RPMI7951 (cell line): ENCODE measurements at places on chromosomes 5 and 9. TPM values are rescaled to one million over a fixed set of nuclear protein-coding genes. Genes with fewer than 3 reads are reported as not detected.

The STKLD1 gene
- 1.5 and 1.7 TPM in 2 replicates for total RNA-seq

The LCN6 gene
- total RNA-seq = not detected in 2 replicates

The RNF44 gene
- 1.6 and 2.5 TPM in 2 replicates for total RNA-seq

The OR1Q1 gene
- total RNA-seq = not detected in 2 replicates

The GABRA1 gene
- not detected in 2 replicates for total RNA-seq

The C8G gene
- not detected in 2 replicates for total RNA-seq

The CORO2A gene
- 1.3 TPM in 2 replicates for total RNA-seq

The PCDHA9 gene
- total RNA-seq = not detected in 2 replicates

The CDX1 gene
- 0.24 and 0.98 TPM in 2 replicates for total RNA-seq

The ADGRD2 gene
- not detected in 2 replicates for total RNA-seq

The ARHGEF37 gene
- total RNA-seq = 0.24 and 0.29 TPM in 2 replicates

The NDUFS4 gene
- total RNA-seq = 141 and 148 TPM in 2 replicates

The ZNF608 gene
- total RNA-seq = 15.9 TPM in 2 replicates

DNA sequence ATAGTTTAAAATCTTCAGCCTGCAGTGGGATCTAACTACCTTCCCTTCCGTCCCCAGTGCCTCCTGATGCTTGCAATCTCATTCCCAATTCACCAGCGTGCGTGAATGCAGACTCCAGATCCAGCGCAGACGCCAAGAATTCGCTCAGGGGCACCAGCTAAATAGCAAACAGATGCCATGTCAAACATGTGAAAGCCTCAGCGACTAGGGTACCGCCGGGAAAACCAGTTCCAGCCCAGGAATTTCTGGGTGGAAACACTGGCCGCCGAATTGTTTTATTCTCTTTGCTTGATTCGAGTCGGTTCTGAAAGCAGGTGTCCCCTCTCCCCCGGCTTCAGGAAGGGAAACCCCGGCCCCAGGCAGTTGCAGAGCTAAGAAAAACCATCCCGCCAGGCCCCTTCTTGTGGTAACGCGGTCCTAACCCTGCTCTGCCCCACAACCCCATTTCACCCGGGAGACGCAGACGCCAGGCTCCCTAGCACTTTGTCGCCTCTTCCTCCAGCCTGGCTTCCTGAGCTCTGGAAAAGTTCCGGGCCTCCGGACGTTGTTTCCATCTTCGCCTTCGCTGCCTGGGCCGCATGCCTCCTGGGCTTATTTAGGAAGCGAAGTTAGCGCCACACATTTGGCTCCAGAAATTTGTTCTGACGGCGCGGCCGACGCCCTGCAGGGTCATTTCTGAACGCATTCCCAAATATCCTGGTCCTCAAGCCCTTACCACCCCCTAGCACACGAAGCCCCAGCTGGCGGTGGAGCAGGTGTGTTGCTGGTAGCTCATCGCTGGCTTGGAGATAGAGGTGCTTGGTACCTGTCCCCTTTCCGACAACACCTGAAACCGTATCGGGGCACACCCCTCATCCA, 665 bp upstream of the LVRN start:
- peak; percentile 57 for DNase-seq

- DNase-seq = no peak
Measured at GRCh38 chr9:131017067-131017466, 8.1 kb downstream of the LAMC3 start.

DNA sequence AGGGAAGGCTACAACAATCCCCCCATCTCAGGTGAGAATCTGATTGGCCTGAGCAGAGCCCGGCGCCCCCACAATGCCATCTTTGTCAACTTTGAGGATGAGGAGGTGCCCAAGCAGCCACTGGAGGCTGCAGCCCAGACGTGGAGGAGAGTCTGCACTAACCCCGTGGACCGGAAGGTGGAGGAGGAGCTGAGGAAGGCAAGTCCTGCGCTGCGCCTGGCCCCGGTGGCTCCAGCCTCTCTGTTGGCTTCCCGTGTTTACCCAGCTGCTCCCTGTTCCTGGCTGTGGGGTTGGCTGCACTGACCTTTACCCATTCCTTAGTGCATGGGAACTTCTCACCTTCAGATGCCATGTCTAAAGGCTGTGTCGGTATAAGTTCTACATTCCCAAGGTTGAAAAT, 11.0 kb upstream of the CEL start:
- DNase-seq = no peak

GRCh38 chr5:134053840-134054338, 49.1 kb upstream of the VDAC1 start:
- DNase-seq = peak; percentile 55

GRCh38 chr5:66697796-66698564, 101.8 kb downstream of the MAST4 start:
- DNase-seq = no peak

DNA sequence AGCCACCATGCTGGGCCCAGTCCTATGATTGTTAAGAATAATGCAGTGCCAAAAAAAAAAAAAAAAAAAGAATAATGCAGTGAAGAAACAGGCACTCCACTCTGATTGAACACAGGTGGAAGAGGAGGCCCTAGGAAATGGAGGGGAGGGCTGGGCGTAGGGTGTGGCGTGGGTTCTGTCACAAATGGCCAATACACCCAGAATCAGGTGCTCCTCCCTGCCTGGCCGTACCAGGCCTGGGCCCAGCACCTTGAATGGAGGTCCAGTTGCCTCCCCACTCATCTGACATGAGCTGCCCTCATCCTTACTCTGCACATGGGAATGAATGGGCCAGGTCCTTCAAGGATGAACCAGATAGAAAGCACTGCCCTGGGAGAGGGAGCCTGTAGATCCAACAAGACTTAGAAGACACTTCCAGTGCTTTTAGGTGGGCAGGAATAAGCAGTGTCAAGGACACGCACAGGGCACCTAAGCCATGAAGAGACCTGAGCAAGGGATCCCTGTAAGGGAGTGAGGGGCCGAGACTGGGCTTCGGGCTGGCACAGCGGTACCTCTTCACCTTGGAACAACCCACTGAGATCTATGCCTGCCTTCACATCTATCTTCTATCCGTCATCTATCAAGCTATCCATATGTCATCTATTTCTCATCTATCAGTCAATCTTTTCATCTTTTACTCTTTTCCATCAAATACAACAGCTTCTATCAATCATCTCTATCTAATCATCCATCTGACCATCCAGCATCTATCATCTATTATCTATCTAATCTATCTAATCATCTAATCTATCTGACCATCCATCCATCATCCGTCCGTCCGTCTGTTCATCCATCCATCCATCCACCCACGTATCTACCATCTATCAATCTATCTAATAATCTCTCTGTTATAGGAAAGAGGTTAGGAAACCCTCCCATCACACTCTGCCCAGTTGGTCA, 15.9 kb downstream of the NINJ1 start:
- DNase-seq = no peak

GRCh38 chr9:16401701-16402100, 468.8 kb downstream of the BNC2 start:
- no peak for DNase-seq

- DNase-seq = no peak
Measured at GRCh38 chr5:11130131-11130530, 369.1 kb upstream of the DAP start.

- no peak for DNase-seq
Measured at GRCh38 chr5:86570427-86571083, 47.2 kb upstream of the COX7C start.

- no peak for DNase-seq
Measured at GRCh38 chr9:131731644-131732043, 8.2 kb downstream of the RAPGEF1 start.

DNA sequence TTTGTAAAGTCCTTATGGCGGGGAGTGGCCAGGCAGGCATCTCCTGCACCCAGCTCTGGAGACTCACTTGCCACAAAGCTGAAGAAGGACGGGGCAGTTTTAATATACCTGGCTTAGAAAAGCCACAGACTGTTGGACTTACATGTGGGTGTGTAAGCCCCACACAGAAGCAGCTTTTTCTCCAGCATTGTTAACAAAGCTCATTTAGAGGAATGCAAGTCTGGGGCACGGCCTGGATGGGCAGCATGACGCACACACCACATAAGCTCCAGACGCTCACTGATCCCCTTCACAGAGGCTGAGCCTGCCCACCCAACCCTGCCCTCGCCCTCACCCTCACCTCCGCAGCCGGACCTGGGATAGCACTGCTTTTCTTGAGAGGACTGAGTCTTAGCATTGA, 58.0 kb upstream of the PDE8B start:
- no peak for DNase-seq

GRCh38 chr5:64790210-64790609, 21.5 kb downstream of the CWC27 start:
- DNase-seq = no peak

DNA sequence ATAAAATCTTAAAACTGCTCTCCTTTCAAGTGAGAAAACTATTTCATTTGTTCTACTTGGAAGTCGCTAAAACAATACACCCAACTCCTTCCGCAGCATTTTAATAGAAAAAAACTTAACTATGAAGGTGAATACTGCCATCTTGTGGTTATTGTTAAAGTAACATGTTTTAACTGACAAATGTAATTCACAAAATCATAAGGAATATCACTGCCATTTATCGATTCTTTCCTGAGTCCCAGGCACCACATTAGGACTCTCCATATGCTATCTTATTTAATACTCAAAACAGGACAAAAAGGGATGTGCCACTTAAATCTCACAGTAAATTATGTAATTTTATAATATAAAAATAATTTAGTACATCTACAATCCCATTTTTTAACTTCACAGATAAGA, 130.5 kb upstream of the ITGA1 start:
- peak; percentile 48 for DNase-seq

DNA sequence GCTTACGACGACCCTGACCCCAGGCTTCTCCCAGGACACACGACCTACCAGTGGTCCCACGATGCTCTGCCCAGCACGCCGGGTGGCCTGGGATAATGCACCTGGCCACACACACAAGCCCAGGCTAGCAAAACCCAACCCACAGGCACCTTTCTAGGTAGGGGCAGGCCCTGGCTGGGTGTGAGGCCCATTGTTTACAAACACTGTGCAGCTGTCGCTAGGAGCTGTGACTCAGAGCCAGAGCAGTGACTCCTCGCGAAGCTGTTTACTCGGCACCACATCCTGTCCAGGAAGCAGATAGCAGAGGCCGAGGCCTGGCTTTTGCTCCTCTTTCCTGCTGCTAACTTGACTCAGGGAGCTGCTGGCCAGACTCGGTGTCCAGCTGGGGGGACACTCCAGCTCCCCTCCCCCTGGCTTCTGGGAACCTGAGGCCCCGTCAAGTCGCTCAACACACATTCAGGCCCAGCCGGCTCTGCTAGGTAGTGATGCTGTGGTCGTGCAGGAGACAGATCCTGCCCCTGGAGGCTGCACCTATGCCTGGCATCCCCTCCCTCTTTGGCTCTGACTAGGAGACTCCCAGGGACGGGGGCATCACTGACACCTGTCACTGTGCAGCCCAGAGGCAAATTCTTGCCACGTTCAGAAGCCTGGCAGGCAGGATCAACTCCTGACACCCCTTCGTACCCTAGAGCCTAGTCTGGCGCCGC, 12.8 kb upstream of the RALGDS start:
- peak; percentile 95 for DNase-seq

DNA sequence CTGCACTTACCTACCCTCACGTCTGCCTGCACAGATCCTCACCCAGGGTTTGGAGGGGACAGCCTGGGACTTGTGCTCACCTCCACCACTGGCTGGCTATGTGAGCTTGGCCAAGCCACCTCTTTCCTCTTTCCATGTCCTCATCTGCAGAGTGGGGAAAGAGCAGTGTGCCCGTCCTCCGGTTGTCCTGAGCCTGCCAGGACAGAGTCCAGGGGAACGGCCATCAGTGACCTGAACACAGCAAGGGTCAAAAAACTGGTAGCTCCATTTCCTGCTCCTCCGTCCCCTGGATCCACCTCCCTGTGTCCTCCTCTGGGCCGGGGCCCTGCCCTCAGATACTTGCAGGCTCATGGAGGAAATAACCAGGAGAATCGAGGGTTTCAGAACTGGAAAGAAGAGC, 187.7 kb downstream of the OLFM1 start:
- DNase-seq = no peak

- no peak for DNase-seq
Measured at GRCh38 chr5:104533498-104533897, 970.9 kb upstream of the NUDT12 start.

- DNase-seq = peak; percentile 36
Measured at GRCh38 chr5:174570662-174571061, 153.7 kb upstream of the MSX2 start.

- no peak for DNase-seq
Measured at GRCh38 chr9:116000748-116001329, 152.8 kb upstream of the PAPPA start.

GRCh38 chr9:136763649-136764035, 676 bp downstream of the LCN15 start:
- no peak for DNase-seq

DNA sequence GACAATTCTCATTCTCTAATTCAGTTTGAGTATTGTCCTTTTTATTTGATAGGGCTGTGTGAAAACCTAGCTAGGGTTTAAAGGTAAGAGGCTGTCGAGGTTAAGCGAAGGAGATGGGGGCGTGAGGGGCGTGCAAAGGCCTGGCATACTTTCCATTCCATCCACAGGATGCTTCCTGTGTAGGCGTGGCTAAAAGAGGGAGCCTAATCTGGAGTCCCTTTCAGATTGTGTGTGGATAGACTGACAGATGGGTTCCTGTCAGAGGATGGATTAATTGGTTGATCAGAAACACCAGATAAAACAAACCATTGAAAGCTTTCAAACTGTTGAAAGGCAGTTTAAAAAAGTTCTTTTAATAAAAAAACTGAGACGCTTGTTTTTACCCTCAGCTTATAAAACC, 1.1 kb upstream of the ELL2 start:
- DNase-seq = peak; percentile 69

DNA sequence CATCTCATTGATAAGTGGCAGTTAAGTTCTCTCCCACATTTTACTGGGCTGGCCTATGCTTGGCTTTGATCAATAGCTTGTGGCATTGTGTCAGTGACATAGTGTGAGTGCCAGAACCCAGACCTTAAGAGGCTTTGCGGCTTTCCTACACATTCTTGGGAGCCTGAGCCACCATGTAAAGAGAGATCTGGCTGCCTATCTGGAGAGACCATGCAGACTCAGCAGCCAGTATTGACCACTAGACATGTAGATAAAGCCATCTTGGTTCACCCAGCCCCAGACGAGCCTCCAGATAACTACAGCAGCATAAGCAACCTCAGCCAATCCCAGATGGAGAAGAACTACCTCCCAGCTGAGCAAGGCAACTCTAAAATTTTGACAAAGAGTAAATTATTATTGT, 28.6 kb downstream of the C9orf153 start:
- no peak for DNase-seq

DNA sequence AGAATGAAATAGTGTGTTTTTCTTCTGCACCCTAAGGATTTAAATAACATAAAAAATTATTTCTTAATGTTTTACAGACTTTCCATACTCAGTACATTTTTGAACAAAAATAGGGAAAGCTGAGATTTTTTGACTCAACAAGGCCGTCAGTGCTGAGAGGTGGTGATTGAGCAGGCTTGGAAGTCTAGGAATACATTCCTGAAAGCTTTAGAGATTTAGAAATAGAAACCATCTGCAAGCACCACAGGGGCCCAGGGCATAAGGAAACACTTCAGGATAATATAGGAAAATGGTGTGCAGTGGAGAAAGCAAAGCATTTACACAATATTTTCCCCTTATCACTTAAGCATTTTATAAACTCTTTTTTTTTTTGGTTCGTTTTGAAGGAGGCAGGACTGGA, 5.2 kb downstream of the BASP1 start:
- DNase-seq = peak; percentile 7

- no peak for DNase-seq
Measured at GRCh38 chr5:138212828-138213160, 329 bp downstream of the CDC23 start.
